ENCODE measurements at places on chromosomes 5 and 9.

DNA sequence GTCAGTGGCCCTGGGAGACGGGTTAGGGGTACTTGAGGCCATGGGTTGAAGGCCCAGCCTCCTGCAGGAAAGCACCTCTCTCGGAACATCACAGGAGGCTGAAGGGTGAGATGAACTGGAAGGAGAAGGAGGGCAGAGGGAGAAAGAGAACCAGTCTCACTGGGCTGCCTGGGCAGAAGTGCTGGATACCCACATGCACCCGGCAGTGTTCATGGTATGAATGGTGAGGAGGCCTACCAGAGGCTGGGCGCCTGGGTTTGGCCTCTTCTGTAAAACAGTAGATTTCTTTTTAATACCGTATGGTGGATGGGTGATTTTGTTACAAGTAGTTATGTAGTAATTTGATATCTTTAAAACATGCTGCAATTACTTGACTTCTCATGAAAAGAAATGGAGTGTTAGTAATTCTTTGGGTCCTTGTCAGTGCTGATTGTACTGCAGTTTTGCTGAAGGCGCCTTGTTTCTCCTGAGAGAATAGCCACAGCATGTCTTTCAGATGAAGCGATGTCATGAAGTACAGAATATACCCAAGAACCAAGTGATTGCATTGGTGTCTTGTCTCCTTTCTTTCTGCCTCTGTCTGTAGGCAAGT lies 258.6 kb downstream of the FANCC start:
- DNase-seq: no peak

GRCh38 chr5:170538096-170538465 lies 34.3 kb downstream of the KCNIP1 start:
- no peak for DNase-seq

DNA sequence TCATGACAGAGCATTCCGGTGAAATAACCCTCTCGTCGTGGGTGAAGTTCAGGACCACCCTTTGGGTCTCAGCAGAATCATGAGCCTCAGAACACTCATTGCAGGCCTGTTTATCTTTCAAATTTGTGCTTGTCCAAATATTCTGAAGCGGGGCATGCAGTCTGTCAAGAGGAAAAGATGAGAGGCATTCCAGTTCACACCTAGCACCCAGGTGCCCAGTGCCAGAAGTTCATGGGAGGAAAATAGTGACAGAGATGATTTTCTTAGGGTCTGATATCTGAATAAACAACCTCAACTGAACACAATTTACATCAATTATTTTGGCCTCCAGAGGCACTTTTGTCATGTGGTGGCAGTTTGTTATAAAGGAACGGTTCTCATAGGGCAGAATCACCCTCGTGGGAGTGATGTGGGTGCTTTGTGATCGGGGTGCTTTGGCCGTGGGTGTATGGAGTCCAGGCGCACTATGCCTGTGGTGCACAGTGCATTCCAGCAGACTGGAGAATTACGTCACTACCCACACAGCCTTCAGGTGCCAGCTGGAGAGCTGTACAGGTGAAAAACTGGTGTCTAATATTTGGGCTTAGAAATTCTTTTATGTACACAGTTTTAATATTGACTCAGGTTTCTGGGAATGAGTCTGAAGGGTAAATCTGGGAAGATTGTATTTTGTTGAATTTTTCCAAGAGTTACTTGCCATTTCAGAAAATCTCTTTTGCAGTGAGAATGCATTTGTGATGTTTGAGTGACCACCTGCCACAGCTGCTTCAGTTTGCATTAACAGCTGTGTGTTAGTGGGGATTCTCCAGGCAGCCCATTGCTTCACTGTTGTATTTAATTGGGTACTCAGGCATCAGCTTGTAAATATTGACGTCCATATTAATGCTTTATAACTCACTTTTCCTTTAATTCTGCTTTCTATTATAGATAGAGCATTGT lies 289.3 kb downstream of the FANCC start:
- DNase-seq: no peak

GRCh38 chr9:91934654-91935053 lies 15.4 kb downstream of the ROR2 start:
- DNase-seq: no peak

DNA sequence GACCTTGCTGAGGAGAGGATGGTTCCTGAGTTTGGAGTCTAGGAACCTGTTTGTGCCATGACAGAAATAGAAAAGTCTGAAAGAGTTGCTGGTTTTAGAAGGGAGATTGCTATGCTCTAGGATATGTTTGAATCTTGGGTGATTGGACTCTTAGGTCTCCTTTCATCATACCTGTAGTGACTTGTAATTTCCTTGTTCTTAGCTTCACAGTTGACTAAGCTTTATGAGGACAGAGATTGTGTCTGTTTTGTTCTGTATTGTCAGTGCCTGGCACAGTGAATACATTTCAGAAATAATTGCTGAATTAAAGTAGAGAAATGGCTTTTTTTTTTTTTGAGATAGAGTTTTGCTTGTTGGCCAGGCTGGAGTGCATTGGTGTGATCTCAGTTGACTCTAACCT lies 31.5 kb downstream of the GAPVD1 start:
- no peak for DNase-seq

DNA sequence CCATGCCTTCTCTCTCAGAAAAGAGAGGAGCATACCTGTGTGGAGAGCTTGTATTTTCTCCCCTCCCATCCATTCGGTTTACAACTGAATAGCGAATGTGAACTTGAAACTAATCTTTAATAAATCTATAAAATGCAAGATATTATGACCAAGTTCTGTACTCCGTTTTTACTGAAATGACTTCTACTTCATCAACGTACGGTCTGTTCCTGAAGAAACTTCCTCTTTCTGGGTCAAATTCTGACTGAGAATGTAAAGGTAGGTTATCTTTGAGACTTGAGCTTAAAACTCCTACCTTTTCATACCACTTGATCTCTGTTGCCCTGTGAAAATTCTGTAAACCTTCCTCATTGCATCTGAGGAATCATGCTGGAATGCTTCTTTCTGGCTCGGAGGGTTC lies 4.2 kb upstream of the CTNNAL1 start:
- peak; percentile 49 for DNase-seq

DNA sequence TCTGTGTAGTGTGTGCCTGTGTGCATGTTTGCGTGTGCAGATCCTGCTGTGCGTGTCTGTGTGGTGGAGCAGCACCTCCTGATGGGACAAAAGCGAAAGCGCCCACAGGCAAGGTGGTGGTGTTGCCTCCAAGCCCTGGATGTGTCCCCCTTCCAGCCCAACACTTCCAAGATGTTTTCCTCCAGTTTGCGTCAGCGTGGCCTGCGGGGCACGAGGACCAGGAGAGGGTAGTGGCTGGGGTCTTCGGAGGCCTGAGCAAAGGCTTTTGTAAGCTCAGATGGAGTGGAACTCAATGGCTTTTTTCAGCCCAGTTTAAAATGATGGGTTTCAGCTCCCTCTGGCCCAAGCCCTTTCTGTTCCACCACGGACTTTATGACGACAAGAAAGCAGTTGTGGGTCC lies 209.5 kb downstream of the IRX2 start:
- DNase-seq: no peak

GRCh38 chr5:141680751-141681201 lies 1.3 kb downstream of the ARAP3 start:
- DNase-seq: no peak

DNA sequence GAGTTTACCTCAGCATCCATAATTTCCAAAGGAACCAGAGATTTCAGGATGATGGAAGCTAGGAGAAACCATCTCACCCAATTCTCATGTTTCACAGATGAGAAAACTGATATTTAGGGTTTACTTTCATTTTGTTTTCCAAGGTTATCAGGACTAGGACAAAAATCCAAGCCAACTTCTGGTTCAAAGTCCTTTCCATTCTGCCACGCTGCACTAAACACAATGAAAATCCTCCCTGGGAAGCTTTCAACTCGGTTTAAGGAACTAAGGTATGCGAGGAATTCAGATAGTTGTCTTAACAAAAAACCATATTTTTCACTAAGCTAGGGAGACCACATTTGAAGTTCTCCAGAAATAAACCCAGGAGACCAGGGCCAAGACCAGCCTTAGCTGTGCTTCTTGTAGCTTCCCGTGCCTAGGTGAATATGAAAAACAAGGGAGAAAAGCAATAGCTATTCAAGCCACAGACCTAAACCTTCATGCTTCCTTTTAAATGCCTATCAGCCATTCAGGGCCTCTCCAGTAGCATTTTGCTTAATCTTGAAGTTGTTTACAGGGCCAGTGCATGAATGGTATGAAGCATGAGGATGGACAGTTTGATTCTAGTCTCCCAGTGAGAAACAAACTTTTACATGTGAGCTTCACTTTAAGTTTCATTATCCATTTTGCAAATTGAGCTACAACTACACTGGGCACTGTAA lies 167.9 kb downstream of the DENND1A start:
- no peak for DNase-seq

DNA sequence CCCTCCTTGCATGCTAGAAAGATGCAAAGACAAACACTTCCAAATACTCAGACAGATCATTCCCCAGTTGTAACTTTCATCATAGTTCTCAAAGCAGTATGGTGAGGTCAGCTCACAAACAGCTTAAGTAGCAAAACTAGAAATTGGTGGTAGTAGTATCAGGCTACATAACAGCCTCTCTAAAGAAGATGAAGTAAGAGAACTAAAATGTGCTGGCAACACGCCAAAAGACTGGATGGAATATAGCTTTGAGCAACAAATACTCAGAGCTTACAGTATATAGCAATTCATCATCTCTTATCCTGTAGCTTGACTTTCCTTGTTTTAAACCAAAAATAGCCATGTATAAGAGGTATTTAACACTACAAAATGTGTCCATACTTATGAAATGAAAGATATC lies 7.5 kb downstream of the PFDN1 start:
- DNase-seq: peak; percentile 41

GRCh38 chr9:108056805-108057386 lies 567.3 kb upstream of the KLF4 start:
- DNase-seq: no peak
